ENCODE measurements at places on chromosomes 4 and X. TPM values are rescaled to one million over a fixed set of nuclear protein-coding genes. Genes with fewer than 3 reads are reported as not detected.

Gene SRPX
- total RNA-seq, result not detected

Gene RHOH
- 233 TPM for total RNA-seq

Gene LCORL
- total RNA-seq, result 26.4 TPM

Gene RIPPLY1
- not detected for total RNA-seq

Gene PHF8
- 72.6 TPM for total RNA-seq

Gene NLGN4X
- total RNA-seq, result not detected

Gene MAGIX
- total RNA-seq, result 1.7 TPM

Gene CDX4
- total RNA-seq, result not detected

Data from natural killer cell (primary cell).